ENCODE measurements at places on chromosomes 2 and 18.

GRCh38 chr2:196167666-196168065, 3.7 kb downstream of the STK17B start:
- DNase-seq = no peak

DNA sequence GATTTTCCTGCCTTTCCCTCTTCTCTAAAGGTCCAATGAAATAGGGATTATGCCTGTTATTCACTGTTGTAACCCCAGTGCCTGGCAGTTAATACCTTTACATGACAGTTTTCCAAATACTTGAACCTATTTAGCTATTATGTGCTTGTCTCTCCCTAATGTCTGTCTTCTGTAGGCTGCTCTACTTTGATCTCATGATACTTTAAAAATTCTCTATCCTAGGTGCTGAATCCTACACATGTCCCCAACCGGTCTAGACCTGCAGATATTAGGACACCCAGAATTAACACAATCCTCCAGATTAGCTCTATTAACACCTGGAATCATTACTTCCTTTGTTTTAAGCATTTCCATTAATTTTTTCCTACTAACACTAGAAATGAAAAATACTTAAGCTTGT, 7.3 kb downstream of the CEBPZ start:
- DNase-seq = no peak

GRCh38 chr18:6624271-6624660, 105.2 kb upstream of the ARHGAP28 start:
- DNase-seq = no peak

DNA sequence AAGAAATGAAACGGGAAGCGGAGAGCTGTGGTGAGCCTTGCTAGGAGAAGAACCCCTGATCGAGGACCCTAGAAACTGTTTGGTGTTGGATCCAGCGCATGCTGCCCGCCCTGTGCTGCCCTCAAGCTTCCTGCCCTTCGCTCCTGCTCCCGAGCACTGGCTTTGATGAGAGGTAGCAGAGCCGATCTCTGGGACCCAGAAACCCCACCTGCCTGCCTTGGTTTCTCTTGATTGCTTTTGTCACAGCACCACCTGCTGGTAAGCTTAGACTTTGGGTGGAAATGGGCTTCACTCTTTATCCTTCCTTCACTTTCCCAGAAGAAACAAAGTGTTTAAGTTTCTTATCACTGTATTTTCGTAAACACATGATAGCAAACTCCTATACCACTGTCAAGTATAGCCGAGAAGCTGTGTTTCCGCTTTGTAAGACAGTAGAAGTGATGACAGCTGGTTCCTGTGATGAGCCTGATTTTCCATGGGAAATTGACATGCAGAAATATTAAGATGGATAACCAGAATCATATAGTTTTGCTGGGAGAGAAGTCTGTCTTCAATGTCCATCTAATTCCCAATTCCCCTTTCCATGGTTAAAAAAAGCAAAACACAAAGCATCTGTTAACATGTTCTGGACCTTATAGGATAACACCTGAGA, 267.4 kb downstream of the PHLPP1 start:
- peak; percentile 35 for DNase-seq

GRCh38 chr18:10475276-10475653, 20.8 kb downstream of the APCDD1 start:
- DNase-seq = no peak

GRCh38 chr18:12049978-12050811, 43.4 kb upstream of the ANKRD62 start:
- no peak for DNase-seq

- no peak for DNase-seq
These were observed 26.1 kb upstream of the OTOF start for GRCh38 chr2:26504002-26504401.

GRCh38 chr2:125959047-125959446, 696.9 kb upstream of the GYPC start:
- DNase-seq = no peak

GRCh38 chr18:5415665-5416064, 120.1 kb upstream of the ZBTB14 start:
- no peak for DNase-seq

DNA sequence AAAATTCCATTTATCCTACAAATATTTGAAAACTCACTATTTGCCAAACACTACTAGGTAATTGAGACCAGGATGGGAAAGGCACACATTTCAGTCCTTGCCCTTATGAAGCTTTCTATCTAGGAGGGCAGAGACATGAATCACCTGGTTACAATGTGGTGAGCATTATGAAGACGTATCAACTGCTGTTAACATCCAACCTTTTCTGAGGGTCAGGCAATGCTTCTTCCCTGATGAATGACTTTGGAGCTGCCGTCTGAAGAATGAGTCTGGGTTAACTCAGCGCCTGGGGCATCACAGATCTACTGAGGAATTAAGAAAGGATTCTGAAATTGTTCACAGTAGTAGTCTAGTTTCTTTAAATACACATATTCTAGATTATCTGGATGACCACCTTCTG, 62.1 kb upstream of the NOSTRIN start:
- DNase-seq = no peak

- no peak for DNase-seq
These were observed 24.4 kb upstream of the CATIP start for GRCh38 chr2:218332288-218332687.

- no peak for DNase-seq
These were observed 259.4 kb upstream of the SIX2 start for GRCh38 chr2:45268631-45269030.

All from Panc1 (cell line).